OCI-LY7 (cell line): ENCODE measurements at places on chromosomes 12 and 14. TPM values are rescaled to one million over a fixed set of nuclear protein-coding genes. Genes with fewer than 3 reads are reported as not detected.

The KRT6C gene
- not detected in 2 replicates for total RNA-seq

The ATL1 gene
- total RNA-seq, result 1.1 and 1.6 TPM in 2 replicates

The TAS2R7 gene
- total RNA-seq, result not detected in 2 replicates

The WDR89 gene
- total RNA-seq, result 23.5 and 27.9 TPM in 2 replicates

The PARPBP gene
- total RNA-seq, result 48.3 and 49.8 TPM in 2 replicates

The TAS2R9 gene
- total RNA-seq, result not detected in 2 replicates

The TMPRSS12 gene
- not detected in 2 replicates for total RNA-seq

The GPX2 gene
- not detected in 2 replicates for total RNA-seq

The RASSF3 gene
- total RNA-seq, result 49.9 and 50.8 TPM in 2 replicates

The CEP290 gene
- 22.4 and 22.5 TPM in 2 replicates for total RNA-seq

The PIWIL1 gene
- not detected in 2 replicates for total RNA-seq

The VTI1B gene
- total RNA-seq, result 80.2 and 93.3 TPM in 2 replicates

The KLRD1 gene
- total RNA-seq, result 0.04 and 0.18 TPM in 2 replicates
